ENCODE measurements at places on chromosomes 12 and 14. TPM values are rescaled to one million over a fixed set of nuclear protein-coding genes. Genes with fewer than 3 reads are reported as not detected.
A peak's percentile ranks its signal among the peaks of the same experiment; 100 is the strongest.

GRCh38 chr14:99792210-99792535 lies 1.0 kb upstream of the EML1 start:
- peaks cover 34% of the 10 kb centered on the region for H3K4me1 ChIP-seq
- no peak overlapping the region for H3K4me3 ChIP-seq
- H3K36me3 ChIP-seq = no peaks in the 10 kb centered on the region
- no peak overlapping the region for H3K27ac ChIP-seq

GRCh38 chr14:54348001-54348611 lies 48.7 kb upstream of the CDKN3 start:
- DNase-seq = peak; percentile 75
- H3K36me3 ChIP-seq = no peaks in the 10 kb centered on the region
- no peaks in the 10 kb centered on the region for H3K27me3 ChIP-seq
- peaks cover 54% of the 10 kb centered on the region for H3K4me1 ChIP-seq

- H3K4me3 ChIP-seq = no peak overlapping the region
- H3K36me3 ChIP-seq = no peaks in the 10 kb centered on the region
- no peak overlapping the region for H3K27ac ChIP-seq
- no peaks in the 10 kb centered on the region for H3K4me1 ChIP-seq
- no peak for DNase-seq
Observed at GRCh38 chr12:28909291-28909690, 239.8 kb upstream of the FAR2 start.

GRCh38 chr12:8697476-8698131 lies at the start of gene RIMKLB:
TSS of gene RIMKLB (plus strand) at chr12:8697991. CDS start at chr12:8713867, 15,876 bp downstream.
- no peaks in the 10 kb centered on the region for H3K36me3 ChIP-seq
- no peak within 1 kb of the TSS for H3K27ac ChIP-seq
- peaks cover 3% of the 10 kb centered on the region for H3K27me3 ChIP-seq
- peak within 1 kb of the TSS; percentile 75 for H3K4me3 ChIP-seq
- peaks cover 8% of the 10 kb centered on the region for H3K4me1 ChIP-seq

SUSD6 gene
- 7.4 TPM for polyA plus RNA-seq

ARMH4 gene
- polyA plus RNA-seq = 0.18 TPM

GPX2 gene
- polyA plus RNA-seq = 417 TPM
